ENCODE measurements at places on chromosomes 4 and X.

DNA sequence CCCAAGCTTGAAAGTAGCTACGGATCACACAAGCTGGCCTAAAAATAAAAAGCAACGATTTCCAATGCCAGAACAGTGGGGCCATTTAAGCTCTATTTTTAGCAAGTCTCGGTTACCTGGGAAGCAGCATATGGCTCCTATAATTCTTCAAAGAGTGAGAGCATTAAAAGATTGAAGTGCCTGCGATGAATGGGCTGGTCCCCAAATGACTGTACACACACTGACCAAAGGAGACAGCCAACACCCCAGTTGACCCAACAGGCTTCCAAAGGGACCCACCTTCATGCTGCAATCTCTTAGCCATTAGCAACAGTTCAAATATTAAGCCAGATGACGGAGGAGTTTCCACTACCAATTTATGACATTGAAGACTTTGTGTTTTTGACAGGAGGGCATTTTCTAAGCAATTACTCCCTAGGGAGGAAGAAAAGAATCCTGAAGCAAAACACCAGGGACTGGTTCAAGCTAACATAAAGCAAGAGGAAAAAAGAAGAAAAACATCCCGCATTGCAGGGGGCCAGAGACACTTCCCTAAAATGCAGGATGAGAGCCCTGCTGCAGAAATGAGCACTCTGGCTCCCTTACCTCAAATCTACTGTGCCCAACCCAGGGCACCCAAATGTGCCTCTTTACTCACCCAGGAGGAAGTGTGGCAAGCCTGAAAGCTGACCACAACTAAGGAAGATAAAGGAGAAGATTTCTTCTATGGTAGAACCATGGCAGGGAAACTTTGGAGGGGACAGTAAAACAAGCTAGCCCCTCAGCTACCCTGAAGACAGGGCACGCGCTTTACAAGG is 21.6 kb downstream of the SH3KBP1 start:
- DNase-seq, result no peak

DNA sequence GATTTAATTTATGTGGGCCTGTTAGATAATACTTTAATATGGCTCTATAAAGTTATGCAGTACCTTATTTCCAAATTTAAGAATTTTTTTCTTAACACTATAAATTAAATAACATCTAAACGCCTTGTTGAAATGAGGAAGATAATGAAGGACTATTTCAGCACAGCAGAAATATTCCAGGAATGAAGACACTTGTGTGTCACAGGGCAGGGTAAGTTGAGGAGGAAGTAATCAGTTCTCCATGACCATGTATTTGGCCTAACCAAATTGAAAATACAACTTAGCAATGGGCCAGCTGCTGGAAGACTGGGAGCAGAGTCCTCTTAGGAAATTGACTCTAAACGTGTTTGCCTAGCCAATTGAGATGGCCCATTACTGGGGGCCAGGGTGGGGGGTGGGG is 16.9 kb downstream of the CXCL3 start:
- DNase-seq, result no peak

DNA sequence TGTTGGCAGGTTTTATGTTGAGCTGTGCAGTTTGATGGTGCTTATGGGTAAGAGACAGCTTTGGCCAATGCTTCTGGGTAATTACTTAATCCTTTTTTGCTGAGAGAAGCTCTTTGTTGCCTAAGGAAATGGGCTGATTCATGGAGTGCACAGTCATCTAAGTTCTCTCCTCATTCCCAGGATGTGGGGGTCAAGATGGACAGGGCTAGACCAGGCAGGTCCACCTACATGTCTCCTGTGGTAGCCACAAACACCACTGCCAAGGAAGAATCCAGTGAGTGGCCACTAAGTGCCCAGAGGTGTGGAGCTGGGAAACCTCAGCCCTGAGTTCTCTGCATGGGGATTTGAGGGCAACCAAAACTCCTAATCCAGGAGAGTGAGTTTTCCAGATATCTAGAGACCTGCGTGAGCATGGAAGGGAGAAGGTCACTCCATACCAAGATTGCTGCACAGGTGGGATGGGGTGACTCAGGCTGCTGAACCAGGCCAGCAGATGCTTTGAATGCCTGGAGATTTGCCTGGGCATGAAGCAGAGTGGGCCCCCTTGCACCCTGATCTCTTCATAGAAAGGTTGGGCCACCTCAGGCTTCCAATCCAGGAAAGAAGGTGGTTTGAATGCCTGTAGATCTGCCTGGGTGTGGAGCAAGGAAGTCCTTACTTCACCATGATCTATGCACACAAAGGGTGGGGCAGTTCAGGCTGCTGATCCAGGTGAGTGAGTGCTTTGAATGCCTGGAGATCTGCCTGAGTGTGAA is 234.8 kb upstream of the GNPDA2 start:
- DNase-seq, result no peak

DNA sequence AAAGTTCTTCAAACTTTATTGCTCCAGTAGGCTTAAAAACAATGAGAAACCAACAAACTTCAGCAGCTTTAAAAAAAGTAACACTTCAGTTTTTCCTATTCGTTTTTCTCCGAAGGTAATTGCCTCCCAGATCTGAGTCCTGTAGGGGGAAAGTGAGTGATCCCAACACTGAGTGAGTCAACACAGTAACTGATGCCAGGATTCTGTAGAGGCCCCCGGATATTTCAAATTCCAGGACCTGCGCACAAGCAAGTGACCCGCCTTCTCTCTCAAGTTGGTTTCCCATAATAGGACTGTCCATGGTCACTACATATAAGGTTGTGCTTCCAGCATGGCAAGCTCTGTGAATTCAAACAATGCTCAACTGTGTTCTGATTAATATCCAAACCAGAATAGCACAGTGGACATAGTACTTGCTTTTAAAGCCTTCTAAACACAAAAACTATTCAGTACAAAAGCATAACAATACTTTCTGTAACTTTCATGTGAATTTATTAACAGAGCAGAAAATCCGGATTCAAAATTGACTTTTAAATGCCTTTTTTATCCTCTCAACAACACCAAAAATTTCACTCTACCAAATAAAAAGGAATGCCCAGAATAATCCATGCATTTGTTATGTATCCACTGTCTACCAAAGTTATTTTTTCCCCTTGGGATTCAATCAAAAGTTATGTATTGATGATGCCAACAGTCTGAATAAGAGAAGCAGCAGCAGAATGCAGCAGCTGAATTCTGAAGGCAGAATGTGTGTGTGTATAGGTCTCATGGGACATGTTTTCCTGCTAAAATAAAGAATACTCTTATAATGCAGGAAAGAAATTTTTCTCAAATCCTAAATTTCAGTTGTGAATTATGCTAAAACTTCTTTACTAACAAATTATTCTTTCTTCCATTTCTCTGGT is at the start of gene DMD:
Gene DMD, minus strand, starts transcription at position 194 of the 905 bp plus-strand sequence. CDS start 237 bp downstream, outside the sequence.
- no peak for DNase-seq

GRCh38 chr4:95086551-95086950 is 328.8 kb downstream of the BMPR1B start:
- DNase-seq, result no peak

- no peak for DNase-seq
These were observed 1026.7 kb upstream of the TENM3 start for GRCh38 chr4:181216501-181216900.

DNA sequence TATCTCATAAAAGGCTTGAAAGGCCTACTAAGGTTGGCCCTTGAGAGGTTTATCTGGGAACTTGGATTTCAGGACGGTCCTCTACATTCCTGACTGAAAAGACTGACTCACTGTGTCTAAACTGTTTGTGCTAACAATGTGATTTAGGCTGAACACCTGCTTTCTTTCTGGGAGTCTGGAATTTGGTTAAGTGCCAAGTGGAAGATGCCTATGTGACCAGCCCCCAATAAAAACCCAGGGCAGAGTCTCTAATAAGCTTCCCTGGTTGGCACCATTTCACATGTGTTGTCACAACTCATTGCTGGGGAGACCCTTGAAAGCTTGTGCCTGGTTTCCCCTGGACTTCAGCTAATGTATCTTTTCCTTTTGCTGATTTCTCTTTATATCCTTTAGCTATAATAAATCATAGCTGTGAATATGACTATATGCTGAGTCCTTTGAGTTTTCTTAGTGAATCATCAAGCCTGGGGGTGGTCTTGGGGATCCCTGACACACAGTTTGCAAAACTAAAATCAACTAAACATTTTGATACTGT is 55.1 kb downstream of the GPR82 start:
- no peak for DNase-seq

Data from left forelimb (tissue), 1 donor.